ENCODE measurements at places on chromosomes 13 and 19. TPM values are rescaled to one million over a fixed set of nuclear protein-coding genes. Genes with fewer than 3 reads are reported as not detected.

DMKN gene
- 0.59 TPM for polyA plus RNA-seq

NCR1 gene
- polyA plus RNA-seq, result 0.53 TPM

- no peak for DNase-seq
Observed at GRCh38 chr13:41188584-41188983, 5.8 kb downstream of the KBTBD7 start.

DNA sequence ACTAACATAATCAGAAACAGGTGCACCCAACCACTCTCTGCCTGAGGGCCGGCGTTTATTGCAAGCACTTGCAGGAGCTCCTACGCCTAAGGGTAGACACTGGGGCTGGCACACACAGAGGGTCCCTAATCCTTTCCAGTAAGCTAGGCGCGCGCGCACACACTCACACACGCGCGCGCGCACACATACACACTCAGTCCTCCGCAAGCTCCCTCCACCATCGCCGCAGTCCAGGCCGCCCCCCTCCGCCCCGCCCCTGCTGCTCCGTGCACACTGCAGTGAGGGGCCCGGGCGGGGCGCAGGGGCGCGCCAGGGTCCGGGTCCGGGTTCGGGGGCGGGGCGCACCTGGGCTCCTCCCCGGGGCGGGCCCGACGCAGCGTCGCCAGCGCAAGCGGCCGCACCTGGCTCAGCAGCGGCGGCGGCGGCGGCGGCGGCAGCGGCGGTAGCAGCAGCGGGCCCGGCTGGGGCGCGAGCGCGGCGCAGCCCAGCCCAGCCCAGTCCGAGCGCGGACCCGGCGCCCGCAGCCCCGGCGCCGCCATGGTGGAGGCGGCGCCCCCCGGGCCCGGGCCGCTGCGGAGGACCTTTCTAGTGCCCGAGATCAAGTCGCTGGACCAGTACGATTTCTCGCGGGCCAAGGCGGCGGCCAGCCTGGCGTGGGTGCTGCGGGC lies at the start of gene CAMSAP3:
Gene CAMSAP3 (plus strand): TSS at position 398 of the 668 bp plus-strand sequence. CDS start 140 bp downstream, at position 538.
- no peak for DNase-seq

DNA sequence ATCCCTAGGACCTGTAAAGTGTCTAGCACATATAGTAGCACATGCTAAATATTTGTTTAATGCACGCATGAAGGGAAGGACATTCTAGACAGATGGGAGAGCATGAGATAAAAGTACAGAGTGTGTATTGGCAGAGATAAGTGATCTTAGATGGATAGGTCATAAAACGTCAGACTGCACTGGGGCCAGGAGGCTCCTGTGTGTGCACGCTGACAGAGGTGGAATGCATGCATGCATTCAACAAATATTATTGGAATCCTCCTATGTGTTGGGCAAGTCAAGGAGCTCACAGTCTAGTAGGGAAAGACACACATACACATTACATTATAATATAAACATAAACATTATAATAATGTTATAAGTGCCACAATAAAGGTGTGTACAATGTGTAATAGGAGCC lies 73.3 kb downstream of the FGF9 start:
- DNase-seq, result no peak

Data from forelimb muscle (tissue), 1 donor.